Hepatocyte (in vitro differentiated cells): ENCODE measurements at places on chromosomes 1 and 21.

DNA sequence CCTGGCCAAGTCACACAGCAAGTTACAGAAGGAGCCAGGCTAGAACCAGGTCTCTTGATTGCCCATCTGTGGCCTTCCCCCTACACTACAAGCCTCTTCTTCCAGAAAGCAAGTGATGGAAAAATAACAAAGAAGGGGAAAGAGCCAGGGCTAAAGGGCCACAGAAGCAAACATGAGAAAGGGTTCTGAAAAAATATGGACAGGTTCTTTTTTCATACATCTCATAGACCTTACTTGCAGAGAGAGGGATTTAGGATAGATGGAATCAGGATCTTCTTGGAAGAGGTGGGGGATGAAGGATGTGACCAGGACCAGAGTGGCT lies 3.2 kb downstream of the RHBG start:
- no peak for DNase-seq

GRCh38 chr1:162391790-162392563 lies 10.4 kb downstream of the C1orf226 start:
- DNase-seq, result peak; percentile 61

DNA sequence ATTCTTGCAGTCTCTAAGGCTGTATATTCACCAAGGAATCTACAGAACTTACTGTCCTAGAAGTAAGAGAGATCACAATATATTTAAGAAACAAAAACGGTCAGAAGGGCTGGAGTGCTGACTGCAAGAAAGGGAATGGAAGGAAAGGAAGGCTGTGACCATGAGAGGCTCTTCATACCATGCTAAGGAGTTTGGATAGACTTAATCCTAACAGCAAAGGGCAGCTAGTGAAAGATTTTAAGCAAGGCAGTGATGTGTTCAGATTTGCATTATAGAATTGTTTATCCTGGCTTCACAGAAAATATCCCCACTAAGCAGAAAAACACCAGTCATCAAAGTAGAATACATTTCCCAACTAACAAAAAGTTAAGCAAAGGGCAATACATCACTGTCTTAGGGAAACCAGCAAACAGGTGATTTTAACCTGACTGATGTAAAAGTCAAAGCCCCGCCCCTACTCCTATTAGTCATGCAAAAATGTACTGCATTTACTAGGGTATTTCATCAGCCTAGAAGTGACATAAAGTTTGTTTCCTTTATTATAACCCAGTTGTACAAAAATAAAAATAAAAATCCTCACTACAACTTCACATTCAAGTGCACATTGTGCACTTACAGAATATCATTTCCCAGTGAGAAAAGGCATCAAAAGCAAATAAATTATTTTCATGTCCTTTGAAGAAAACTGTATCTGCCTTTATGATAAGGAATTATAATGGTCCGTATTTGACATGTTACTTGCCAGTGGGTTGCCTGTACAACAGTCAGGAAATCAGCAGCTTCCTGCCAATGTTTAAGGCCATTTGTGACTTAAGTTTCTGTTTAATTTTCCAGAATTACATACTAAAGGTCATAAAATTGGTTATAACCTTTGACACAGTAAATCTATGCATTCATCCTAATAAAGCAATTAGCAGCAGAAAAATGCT lies 17.2 kb downstream of the JAK1 start:
- peak; percentile 74 for DNase-seq

- DNase-seq, result no peak
Observed at GRCh38 chr1:55211863-55212262, 3.3 kb downstream of the USP24 start.

DNA sequence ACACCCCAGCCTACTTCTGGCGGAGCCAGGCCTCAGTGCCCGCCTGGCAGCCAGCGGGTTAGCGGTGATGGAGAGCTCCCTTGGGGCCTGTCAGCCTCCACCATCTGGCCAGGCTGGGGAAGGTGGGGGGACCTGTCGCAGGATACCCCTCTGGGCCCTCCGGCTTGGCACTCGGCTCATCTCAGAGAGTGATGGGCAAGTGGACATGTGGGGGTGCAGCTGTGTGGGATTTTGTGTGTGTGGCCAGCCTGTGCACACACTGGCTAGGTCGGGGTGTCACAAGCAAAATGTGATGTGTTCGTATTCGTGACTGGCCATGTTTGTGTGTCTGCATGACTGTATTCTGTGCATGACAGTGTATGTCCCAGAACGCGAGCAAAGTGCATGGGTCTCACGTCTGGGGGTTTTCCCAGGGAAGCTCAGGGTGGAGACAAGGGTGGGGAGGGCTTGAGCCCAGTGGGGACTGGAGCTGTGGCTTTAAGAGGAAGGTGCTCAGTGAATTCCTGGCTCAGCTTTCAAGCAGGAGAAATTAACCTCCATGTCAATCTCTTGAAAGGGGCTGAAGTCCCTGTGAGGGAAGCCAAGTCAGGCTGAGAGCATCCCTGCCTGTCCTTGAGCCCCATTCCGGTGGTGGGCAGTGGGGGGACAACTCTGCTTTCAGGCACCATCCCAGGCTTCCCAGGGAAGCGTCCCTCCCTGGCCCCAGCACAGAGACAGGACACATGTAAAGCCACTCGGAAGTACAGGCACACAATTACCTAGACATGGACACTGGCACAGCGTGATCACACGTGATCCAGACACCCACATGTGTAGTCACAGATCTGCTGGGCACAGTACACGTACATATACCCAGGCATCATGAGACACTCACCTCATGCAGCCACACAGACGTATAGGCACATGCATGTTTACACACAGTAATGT lies 21.1 kb upstream of the ADGRB2 start:
- no peak for DNase-seq

DNA sequence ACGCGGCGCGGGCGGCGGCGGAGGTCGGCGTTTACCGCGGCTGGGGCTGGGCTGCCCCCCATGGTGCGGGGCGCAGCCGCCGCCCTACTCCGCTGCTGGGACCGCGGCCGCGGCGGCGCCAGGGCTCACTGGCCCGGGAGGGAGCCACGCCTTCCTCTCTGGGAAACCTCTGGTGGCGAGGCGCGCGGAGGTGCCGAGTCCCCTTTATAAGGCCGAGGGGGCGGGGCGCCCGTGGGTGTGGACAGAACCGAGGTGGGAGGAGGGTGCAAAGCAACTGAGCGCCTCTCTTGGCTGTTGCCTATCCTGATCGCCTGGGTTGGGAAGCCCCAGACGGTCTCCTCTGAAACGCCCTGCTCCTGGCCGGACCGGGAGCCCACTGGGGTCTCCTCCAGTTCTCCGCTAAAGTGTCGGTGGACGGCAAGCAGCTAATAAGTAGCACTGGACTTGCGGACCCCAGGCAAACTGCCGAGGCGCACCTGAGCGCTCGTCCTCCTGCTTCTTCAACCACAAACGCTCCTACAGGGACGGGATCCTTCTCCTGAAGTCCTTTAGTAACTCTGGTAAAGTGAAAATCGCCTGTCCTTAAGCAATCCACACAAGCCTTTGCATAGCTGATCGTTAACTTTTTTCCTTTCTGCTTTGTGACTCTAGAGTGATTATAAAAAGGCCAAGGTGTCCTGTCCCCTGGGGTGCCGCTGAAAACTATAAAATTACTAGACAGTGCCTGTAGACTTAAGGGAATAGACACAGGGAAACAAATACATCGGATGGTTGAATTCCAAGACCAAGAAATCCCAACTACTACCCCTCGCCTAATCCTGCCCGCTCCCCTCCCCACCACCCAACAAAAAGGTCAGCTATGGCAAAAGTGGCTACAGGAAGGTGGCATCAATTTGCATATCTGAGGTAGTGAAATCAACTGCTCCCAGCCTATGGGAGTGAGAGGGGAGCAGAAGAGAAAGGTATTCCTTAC lies at the start of gene PTGER3:
Gene PTGER3 (minus strand): TSS at position 182 of the 973 bp plus-strand sequence. CDS start 239 bp downstream, outside the sequence.
- peak; percentile 83 for DNase-seq

- DNase-seq, result no peak
Observed at GRCh38 chr1:188243456-188243855, 1414.7 kb downstream of the PLA2G4A start.

DNA sequence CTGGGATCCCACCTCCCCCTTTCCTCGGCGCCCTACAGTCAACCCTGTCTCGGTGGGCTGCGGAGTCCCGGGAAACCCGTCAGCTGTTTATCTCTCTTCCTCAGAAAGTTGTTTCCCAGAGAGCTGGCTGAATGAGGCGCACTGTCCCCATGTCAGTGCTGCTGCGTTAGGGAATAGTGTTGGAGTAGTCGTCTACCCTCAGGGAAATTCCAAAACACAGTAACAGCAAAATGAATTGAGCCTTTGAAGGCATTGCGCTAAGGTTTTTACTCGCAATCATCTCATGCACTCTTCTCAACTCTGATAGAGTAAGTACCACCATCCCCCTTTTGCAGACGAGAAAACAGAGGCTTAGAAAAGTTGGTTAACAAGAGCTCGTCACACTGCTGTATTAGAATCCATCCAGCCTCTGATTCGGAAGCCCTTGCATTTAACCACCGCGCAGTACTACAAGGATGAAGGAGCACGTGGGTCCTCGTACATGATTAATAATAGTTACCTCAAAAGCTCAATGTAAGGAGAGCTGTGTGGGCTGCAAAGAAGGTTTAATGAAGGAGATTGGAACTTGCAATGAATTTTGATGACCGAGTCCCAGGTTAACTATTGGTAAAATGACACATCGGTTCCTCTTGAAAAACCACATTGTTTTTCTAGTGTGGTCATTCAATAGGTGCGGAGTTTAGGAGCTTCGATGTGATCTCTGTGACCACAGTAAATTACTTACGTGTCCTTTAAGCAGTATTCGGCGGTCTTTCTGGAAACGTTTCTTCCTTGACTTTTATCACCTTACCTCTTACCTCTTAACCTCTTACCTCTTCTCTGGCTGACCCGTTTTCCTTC lies 788 bp upstream of the EDEM3 start:
- no peak for DNase-seq

DNA sequence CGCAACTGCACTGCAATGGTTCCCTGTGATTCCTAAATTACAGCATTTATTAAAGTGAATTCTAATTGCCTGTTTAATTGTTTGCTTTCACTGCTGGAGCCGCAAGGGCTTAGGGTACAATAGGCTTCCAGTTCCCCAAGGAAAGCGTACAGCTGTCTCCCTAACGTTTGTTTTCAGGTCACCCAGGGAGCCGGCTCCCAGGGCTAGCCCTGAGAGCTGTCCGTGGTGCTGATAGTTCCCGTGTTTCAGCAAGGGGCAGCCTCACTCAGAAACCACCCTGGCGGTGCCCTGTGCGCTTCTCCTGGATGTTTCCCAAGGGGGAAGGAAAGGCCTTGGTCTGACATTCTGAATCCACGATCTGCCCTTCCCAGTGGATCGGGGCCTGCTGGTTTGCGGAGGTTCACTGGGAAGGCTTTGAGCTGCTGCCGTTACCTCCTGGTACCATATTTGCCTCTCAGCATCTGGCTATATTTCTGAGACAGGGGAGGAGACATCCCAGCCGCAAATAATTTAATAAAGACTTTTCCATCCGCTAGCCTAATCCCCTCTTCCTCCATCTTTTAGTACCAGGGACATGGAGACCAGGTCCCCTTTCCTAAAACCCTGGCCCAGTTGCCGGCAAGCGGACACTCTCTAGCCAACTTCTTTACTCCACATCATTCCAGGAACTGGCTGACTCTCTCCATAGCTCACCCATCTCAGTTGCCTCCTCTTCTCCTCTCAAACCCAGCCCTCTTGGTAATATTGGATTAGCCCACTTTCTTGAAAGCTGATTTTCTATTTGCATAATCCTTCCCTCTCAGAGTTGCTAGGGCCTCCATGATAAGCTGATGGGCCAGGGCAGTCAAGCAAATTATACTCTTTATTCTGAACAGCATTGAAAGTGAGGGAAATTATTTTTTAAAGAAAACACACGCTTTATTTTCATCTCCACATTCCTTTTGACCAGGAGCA lies 149.0 kb downstream of the IGSF21 start:
- DNase-seq, result peak; percentile 88

DNA sequence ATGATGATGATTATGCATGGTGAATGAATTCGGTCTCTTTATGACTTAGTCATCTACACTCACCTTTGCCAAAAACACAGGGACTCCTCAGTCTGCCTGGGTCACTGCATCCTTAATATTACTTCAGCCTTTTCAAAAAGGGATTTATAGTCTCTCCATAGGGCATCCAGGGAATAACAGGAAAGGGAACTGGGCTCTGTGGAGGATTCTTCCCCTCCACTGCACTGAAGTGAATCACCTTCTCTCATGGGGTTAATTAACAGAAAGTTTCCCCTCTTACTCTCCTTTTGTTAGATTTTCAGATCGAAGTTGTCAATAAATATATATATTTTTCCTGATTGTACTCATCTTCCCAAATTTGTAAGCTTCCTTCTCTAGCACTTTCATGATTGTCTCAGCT lies at the start of gene OR6K3:
Gene OR6K3 (minus strand): TSS at position 101 of the 400 bp plus-strand sequence. CDS start 2,605 bp downstream, outside the sequence.
- DNase-seq, result no peak

GRCh38 chr1:211511947-211512346 lies 20.0 kb upstream of the RD3 start:
- no peak for DNase-seq

DNA sequence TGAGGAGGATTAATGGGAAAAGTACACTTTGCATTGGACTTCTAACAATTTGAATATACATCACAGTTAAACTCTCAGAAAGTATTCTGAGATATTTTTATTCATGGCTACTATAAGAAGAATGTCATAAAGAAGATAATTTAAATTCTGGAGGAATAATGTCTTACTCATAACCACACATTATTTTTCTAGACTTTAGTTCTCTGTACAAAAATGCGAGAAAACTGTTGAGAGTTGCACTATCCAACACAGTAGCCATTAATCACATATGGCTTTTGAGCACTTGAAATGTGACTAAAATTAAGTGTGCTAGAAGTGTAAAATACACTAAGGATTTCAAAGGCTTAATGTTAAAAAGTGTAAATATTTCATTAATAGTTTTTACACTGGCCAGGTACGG lies 53.8 kb downstream of the CRB1 start:
- no peak for DNase-seq

- peak; percentile 56 for DNase-seq
Observed at GRCh38 chr1:27555700-27556424, 48.1 kb downstream of the AHDC1 start.
